RCC 7860 (cell line): ENCODE measurements at places on chromosomes 3 and 15.

GRCh38 chr3:79139395-79140068 is 628.3 kb downstream of the ROBO1 start:
- DNase-seq, result no peak

- no peak for DNase-seq
Measured at GRCh38 chr3:83438188-83438587, 1520.6 kb upstream of the CADM2 start.

- no peak for DNase-seq
Measured at GRCh38 chr3:11544412-11545181, 99.1 kb downstream of the VGLL4 start.

DNA sequence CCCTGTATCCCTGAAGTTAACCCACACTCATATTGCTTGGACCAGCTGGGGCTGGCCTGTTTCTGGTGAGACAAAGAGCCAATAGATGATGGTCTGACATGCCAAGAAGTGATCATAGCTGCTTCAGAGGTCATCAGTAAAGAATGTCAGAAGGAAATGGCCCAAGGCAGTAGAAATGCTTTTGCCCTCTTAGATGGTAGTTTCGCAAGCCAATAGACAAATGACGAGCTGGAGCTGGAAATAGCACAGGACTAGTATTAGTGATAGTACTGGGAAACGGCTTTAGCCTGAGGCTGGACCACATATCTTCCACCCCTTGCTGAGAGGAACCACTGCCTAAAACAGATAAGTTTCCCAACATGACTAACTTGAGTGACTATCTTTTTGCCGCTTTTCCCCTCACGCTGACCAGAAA is 176.1 kb upstream of the THBS1 start:
- DNase-seq, result no peak

DNA sequence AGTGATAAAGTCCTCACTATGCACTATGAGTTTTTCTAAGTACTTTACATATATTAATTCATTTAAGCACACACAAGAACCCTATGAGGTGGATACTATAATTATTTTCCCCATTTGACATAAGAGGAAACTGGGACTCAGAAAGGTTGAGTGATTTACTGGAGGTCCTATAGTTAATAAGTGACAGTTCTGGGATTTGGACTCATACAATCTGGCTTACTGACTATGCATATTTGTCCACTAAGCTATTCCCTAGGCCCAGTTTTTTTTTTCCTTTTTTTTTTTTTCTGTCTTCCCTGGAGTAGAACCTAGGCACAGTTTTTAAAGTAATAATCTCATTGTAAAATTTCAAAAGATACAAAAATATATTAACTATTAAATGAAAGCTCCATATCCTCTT is 6.3 kb upstream of the RTP2 start:
- peak; percentile 10 for DNase-seq

DNA sequence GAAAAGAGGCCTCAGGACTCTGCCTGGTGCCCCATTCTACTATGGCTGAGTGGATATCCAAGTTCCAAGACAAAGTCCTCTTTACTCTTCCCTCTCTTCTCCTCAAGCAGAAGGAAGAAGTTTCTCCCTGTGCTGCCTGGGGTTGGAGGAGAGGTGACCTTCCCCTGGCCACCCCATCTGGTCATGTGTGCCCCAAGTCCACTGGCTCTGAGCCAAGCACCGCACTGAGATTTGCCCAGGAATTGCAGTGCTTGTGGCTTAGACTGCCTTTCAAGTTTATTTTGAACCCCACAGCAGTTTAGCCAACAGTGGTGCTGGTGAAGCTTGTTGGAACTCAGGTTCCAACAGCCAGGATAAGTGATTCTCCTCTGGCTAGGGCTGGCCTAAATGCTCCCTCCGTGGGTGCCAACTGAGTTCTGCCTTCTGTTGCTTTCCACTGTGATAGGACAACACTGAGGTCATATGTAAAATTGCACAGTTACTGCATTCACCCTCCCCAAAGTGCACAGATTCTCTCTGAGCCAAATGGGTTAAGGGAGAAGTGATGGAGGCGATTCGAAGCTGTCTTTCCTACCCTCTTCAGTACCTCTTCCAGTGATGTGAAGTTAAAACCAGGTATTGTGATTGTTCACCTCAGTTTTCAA is 69.9 kb downstream of the TMCO5A start:
- no peak for DNase-seq

DNA sequence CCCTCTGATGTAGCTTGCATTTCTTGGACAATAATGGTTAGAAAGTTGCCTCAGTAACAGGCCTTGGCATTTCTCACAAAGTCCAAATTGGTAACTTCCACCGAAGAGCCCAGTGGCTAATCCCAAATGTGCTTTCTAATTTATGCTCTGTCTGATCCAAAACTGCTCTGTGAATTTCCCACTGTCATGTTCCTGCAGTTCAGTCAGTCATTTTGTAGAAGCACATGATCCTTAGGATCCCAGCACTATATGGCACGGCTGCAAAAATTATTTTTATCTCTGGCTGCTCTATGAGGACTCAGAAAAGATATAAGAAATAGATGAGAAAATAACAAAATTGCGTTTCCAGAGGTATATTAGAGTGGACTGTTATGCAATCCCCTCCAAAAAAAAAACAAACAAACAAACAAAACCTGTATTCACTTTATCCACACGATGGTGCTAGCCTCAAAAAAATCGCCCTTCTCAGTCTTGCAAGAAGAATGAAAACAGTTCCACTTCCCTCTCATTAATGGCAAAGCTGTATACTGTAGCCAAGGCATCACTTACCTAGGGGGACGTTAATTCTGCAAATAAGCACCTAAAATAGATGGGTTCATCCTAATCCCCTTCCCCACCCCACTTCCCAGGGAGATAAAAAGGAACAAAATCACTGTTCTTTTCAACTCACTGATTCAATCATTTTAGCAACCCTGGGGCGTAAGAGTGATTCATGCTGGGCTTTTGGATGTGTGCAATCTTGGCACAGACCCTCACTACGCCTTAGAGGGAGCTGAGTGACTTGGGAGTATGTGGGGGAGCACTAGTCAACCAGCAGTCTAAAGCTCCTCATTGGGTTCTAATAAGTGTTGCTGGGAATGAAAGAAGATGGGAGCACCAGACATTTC is 61.3 kb downstream of the TMCO5A start:
- no peak for DNase-seq

DNA sequence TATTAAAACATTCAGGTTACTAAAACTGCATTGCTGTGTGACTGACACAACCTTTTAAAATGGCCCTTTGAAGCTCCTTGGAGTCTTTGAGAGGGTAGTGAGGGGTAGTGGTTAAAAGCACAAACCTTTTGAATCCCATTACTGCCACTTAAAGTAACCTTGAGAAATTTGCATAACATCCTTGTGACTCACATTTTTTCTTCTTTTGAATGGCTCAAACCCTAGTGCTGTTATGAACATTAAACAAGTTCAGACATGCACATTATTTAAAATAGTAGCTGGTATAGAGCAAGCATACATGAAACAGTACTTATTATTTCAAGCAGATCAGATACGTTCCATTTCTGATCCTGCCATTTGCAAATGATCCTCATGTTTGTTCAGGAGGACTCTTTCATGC is 3.7 kb upstream of the CLDN1 start:
- no peak for DNase-seq

DNA sequence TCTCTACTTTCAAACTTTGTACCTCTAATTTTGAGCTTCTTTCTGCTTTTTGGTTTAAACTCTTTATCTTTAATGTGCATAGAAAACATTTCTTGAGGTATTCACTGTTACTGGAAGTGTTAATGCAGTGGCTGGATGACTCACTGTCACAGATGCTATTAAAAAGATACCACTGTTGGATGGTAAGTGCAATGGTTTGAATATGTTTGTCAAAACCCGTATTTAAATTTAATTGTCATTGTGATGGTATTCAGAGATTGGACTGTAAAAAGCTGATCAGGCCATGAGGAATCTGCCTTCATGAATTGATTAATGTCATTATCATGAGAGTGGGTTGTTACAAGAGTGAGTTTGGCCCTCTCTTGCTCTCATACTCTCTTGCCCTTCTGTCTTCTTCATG is 70.6 kb downstream of the AP4E1 start:
- no peak for DNase-seq

DNA sequence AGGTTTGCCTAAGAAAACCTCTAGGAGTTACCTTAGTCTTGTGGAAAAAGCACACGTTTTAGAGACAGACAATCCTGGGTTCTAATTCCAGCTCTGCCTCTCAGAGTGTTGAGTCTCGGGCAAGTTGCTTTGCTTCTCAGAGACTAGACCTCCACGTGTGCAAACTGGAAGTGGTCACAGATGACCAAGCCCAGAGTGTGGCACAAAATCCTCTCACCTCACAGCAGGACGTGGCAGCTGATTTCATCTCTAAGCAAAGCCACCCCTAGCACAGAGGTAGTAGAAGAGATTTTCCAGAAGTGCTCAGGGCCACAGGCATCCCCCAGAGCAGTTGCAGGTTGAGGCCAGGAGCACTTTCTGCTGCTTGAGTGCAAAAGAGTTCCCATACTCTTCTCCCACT is 79.2 kb downstream of the CD47 start:
- peak; percentile 23 for DNase-seq

DNA sequence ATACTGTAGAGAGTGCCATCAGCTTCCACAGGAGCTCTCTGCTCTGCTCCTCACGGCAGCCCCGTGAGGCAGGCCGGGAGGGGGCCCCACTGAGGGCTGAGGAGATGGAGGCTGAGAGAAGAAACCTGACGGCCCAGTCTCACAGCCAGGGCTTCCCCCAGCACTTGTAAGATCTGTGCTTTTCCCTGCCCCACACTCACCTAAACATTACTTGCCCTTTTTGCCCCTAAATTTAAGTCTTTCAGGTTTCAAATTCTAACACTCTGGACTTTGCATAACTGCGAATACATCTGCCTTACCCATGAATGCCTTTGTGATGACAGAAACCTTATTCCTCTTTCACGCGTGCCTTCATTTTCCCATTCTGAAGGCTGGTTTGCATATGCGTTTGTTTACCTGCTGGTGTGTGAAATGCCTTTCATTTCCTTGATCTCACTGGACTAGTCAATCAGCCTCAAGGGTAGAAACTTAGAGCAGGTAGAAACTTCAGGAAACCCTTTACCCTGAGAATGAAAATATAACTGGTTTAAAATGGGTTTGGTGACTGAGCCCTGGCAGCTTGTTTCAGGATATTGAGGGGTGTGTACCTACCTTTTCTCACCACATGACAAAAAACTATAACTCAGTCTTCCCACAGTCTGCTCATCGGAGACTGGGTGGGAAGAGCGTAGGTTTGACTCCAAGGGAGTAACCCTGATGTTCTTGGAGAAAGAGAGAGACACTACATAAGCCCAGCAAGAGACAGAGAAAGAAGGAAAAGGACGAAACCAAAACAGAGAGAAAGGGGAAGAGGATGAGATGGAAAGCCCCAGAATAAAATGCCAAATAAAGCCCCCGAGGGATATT is 20.1 kb downstream of the SLC12A8 start:
- no peak for DNase-seq

GRCh38 chr3:122689587-122689986 is 8.9 kb downstream of the PARP14 start:
- DNase-seq, result peak; percentile 69

DNA sequence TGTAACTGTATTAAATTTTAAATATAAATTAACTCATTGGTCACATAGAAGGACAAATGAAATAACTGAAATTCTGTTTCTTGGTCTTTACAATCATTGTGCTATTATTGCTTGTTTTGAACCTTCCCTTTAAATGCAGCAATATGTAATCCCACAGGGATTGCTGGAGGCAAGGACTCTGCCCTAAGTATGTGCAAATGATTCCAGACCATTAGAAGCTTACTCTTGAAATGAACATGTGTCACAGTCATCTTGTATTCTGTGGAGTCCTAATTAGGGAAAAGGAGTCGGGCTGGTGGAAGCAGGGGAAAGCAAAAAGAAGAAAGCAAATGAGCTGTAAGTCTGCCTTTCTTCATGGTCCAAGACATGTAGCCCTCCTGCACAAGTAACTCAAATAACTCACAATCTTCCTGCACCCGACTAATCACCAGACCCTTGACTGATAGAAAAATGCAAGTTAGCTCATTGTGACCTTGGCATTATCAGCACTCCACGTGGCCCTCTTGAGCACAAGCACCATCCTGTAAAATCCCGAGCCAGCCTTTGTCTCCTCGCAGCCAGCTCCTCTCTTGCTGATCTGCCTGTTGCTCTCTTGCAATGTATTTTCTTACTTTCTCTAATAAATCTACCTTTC is 2.3 kb upstream of the TMPRSS7 start:
- DNase-seq, result no peak

- DNase-seq, result no peak
Measured at GRCh38 chr15:80668546-80669236, 26.4 kb upstream of the ABHD17C start.

GRCh38 chr3:110881069-110881468 is 190.5 kb upstream of the NECTIN3 start:
- DNase-seq, result no peak

- DNase-seq, result no peak
Measured at GRCh38 chr3:110589341-110589740, 482.3 kb upstream of the NECTIN3 start.

- DNase-seq, result no peak
Measured at GRCh38 chr3:97699889-97700288, 64.7 kb upstream of the ARL6 start.

DNA sequence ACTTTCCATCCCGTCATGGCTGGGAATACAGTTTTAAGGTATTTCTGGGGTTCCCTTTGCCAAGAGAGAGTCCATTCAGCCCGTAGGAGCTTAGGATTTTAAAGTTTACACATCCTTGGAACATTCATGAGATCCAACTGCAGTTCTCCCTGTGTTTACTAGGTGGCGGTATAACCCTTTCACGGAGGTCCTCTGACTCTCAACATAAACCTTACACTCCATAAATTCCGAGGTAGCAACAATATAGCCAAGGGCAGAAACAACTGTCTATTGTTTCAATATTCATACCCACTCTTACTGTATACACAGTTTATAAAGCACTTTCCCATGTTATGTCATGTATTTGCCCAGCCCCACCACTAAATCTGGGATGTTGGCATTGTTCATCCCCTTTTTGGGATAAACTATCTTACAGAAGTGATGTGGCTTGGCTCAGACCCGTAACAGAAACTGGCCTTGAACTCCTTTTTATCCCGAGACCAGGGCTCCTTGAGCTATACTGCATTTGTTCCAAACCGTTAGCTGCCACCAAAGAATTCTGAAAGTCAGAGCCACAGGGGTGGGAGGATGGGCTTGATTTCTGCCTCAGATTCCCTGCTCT is 69.2 kb upstream of the COL6A5 start:
- DNase-seq, result peak; percentile 39

DNA sequence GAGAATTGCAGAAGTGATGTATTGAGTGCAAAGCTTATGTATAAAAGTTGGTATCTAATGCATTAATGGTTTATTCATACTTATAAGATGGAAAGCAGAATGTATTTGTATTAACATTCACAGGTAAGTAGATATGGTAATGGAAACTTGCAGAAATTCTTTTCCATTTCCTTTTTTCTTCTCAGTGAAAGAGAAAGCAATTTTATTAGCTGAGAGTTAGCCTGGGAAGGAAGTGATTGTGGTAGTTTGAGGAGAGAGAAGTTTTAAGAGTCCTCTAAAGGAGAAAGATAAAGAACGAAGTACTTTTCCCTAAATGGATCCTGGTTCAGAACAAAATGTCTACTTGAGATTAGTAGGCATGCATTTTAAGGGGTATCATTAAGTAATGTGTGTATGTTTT is 60.1 kb upstream of the OSTN start:
- no peak for DNase-seq

GRCh38 chr3:69462826-69463100 is 76.9 kb upstream of the FRMD4B start:
- no peak for DNase-seq
